ENCODE measurements at places on chromosomes 2 and 18.

GRCh38 chr2:239720361-239721360 lies 304.5 kb downstream of the NDUFA10 start:
- no peak for DNase-seq

- no peak for DNase-seq
Observed at GRCh38 chr2:230000118-230000841, 68.4 kb downstream of the SLC16A14 start.

- DNase-seq, result no peak
Observed at GRCh38 chr2:60496475-60496874, 57.0 kb downstream of the BCL11A start.

GRCh38 chr2:38497670-38498037 lies 105.1 kb downstream of the HNRNPLL start:
- DNase-seq, result no peak

GRCh38 chr2:168116448-168116847 lies 130.9 kb downstream of the STK39 start:
- DNase-seq, result no peak

Data from CD4-positive, alpha-beta T cell treated with Interleukin-4 for 4 hours (primary cell).